SJSA1 (cell line): ENCODE measurements at places on chromosomes 1 and 21.

DNA sequence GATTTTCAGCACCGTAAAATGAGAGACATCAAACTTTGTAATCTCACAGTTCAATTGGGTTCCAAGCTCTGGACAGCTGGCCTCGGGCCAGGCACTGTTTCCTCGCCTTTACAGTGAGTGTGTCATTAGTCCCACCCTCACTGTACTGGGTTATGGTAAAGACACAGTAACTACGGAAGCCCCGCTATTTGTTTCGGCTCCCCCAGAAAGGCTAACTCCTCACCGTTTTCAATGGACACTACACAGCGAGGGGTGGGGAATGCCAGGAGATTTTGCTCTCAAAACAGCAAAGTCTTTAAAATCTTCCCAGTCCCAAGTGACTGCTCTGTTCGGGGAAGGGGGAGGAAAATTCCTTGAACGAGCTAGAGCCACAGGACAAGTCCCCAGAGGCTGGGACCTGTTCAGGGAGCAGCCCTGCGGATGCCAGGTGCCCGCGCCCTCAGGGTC, 757 bp upstream of the SPSB1 start:
- H3K4me3 ChIP-seq: peak overlapping the region; percentile 86
- H3K36me3 ChIP-seq: peaks cover 14% of the 10 kb centered on the region; the same call in 1 of the 2 replicates
- H3K27me3 ChIP-seq: no peaks in the 10 kb centered on the region
- H3K4me1 ChIP-seq: peaks cover 39% of the 10 kb centered on the region

DNA sequence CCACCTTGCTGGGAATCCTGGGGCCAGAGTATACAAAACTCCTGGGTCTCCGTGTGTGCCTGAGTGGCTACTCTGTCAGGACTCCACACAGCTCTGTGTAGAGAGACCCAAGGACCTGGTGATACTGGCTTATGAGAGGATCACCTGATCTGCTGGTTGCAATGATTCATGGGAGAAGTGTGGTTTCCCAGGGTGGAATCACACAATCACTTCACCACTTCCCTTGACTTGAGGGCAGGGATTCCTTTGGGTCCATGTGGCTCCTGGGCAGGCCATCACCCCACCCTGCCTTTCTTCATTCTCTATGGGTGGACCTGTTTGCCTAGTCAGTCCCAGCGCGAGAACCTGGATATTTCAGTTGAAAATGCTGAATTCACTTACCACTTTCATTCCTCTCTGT, 13.3 kb downstream of the PRSS38 start:
- H3K4me1 ChIP-seq: no peaks in the 10 kb centered on the region
- no peak overlapping the region for H3K4me3 ChIP-seq
- no peak overlapping the region for H3K27ac ChIP-seq
- H3K27me3 ChIP-seq: no peaks in the 10 kb centered on the region

GRCh38 chr21:38790961-38791360, 14.8 kb upstream of the ETS2 start:
- no peak overlapping the region for H3K27ac ChIP-seq
- H3K36me3 ChIP-seq: no peaks in the 10 kb centered on the region
- DNase-seq: no peak
- H3K27me3 ChIP-seq: no peaks in the 10 kb centered on the region

DNA sequence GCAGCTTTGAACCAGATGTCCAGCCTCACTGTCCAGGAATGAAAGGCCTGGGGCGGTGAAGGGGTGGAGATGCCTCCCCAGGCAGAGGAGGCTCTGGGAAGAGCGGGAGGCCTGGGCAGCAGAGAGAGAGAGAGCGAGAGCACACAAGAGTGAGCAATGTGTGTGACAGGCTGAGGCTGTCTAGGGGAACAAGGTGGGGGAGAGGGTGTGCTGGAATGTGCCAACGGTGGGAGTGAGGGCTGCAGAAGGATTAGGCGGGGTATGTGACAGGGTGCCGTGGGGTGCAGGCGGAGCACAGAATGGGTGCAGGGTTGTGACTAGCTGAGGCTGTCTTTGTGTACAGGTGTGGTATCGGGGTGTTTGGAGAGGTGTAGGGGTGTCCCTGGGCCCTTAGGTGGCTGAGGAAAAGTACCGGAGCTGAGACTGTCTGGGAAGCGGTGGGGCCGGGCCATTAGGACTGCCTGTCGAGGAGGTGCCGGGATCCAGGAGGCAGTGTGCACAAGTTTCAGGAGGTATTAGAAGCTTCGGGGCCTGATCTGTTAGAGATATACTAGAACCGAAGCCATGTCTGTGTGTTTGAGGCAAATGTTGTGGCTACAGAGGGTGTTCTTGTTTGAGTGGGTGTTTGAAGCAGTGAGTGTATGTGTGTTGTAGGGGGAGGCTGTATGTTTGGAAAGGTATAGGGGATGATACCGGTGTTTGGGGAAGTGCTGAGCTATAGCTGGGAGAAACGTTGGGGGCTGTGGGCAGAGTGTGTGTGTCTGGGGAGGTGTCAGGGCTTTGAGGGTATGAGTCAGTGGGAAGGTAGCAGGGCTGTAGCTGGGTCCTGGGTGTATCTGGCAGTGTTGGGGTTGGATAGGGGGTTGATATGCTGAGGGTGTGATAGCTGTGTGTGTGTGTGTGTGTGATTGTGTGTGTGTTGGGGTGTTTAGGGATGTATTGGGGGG, 9.1 kb downstream of the AHDC1 start:
- H3K4me3 ChIP-seq: no peak overlapping the region
- H3K27me3 ChIP-seq: no peaks in the 10 kb centered on the region
- H3K4me1 ChIP-seq: peaks cover 34% of the 10 kb centered on the region

- no peak for DNase-seq
- no peaks in the 10 kb centered on the region for H3K36me3 ChIP-seq
- H3K27ac ChIP-seq: no peak overlapping the region
- no peaks in the 10 kb centered on the region for H3K27me3 ChIP-seq
- H3K4me3 ChIP-seq: no peak overlapping the region
Observed at GRCh38 chr1:236736761-236737160, 50.5 kb downstream of the ACTN2 start.

- no peaks in the 10 kb centered on the region for H3K4me1 ChIP-seq
- H3K36me3 ChIP-seq: no peaks in the 10 kb centered on the region
- H3K27ac ChIP-seq: no peak overlapping the region
- no peaks in the 10 kb centered on the region for H3K27me3 ChIP-seq
- no peak for DNase-seq
Observed at GRCh38 chr1:103122983-103123720, 14.8 kb upstream of the COL11A1 start.

DNA sequence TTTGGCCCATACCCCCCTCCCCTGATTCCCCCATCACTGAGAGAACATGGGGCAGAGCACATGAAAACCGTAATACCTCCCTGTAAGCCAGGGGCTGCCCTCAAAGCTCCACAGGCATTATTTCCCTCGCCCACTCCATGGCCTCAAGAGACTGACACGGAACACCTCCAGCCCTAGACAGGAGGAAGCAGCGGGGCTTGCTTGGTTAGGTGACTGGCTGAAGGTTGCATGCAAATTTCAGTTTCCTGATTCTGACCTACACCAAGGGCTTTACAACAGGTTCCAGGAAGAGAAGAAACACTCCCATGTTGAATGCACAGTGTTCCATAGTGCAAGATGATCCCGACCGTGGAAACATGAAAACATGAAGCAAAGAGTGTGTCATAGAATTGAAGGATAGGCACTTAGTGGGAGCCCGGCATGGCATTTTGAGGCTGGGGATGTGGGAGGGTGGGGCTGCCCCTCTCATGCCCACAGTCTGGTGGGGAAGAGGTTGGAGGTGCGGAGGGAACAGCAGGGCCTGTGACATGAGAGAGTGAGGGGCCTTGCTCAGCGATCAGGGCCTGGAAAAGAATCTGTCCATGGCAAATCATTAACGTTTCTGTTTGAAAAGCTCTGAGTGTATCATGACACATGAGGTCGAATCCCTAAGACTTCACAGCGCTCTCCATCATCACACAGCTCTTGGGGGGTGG, 33.5 kb downstream of the GPR137B start:
- no peak overlapping the region for H3K27ac ChIP-seq
- H3K27me3 ChIP-seq: no peaks in the 10 kb centered on the region
- no peaks in the 10 kb centered on the region for H3K4me1 ChIP-seq

- H3K4me1 ChIP-seq: no peaks in the 10 kb centered on the region
- no peak for DNase-seq
- H3K36me3 ChIP-seq: peaks cover 5% of the 10 kb centered on the region; the same call in 1 of the 2 replicates
Observed at GRCh38 chr21:36232641-36233040, 76.0 kb downstream of the DOP1B start.

GRCh38 chr1:17237561-17237903, 11.4 kb upstream of the PADI3 start:
- H3K27me3 ChIP-seq: no peaks in the 10 kb centered on the region
- H3K4me1 ChIP-seq: peaks cover 53% of the 10 kb centered on the region
- no peak for DNase-seq
- H3K4me3 ChIP-seq: no peak overlapping the region
- no peaks in the 10 kb centered on the region for H3K36me3 ChIP-seq

DNA sequence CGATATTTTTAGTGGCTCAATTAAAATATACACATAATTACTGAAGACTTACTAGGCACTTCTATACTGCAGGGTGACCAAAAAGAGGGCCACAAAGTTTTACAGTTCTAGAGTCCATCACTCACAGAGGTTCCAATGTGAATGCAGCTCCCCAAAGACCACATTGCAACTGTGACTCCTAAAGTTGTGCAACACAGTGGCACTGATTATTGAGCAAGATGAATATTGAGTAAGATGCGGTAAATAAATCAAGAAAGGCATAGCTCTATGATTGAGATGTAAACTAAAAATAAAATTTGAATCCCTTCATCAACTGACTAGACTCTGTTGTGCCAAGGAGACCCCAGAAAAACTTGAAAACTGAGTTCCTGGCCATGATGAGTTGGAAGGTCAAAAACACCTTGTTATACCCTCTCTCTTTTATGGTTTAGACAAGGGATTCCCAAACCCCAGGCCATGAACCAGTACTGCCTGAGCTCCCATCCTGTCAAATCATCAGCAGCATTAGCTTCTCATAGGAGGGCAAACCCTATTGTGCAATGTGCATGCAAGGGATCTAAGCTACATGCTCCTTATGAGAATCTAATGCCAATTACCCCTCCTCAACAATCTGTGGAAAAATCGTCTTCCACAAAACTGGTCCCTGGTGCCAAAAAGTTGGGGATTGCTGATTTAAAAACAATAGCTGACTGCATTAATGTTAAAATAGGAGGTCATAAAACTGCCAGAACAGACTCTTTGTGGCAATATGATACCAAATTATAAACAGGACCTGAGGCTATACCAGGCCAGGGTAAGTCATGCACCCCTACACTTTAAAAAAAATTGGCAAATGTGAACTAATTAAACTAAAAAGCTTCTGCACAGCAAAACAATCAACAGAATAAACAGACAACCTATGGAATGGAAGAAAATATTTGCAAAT, 94.3 kb downstream of the ADGRL4 start:
- no peak for DNase-seq
- no peak overlapping the region for H3K27ac ChIP-seq
- H3K36me3 ChIP-seq: no peaks in the 10 kb centered on the region
